Stimulated activated CD4-positive, alpha-beta T cell treated with anti-CD3 and anti-CD28 coated beads, Interleukin-4, amount 100 ng/mL, for 48 hours (primary cell): ENCODE measurements at places on chromosomes 11 and 22.

DNA sequence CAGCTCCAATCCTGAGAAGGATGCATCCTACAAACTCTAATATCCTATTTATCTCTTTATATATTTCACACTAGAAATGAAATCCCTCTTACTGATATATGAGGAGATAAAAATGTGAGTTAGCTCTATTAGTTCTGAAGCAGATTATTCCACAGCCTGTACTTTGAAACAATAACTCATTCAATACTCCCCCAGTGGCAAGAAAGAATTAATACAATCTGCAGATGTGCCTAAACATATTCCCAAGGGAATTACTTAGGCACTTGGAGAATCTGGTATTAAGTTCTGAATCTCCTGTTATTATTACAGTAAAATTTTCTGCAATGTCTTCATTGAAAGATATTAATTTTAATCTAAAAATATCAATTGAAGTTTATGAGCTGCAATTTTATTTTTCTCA lies 59.4 kb downstream of the DDI1 start:
- no peak for DNase-seq

GRCh38 chr11:90468923-90469322 lies 246.1 kb upstream of the CHORDC1 start:
- DNase-seq, result no peak

GRCh38 chr11:22734628-22735345 lies 68.4 kb downstream of the GAS2 start:
- no peak for DNase-seq

DNA sequence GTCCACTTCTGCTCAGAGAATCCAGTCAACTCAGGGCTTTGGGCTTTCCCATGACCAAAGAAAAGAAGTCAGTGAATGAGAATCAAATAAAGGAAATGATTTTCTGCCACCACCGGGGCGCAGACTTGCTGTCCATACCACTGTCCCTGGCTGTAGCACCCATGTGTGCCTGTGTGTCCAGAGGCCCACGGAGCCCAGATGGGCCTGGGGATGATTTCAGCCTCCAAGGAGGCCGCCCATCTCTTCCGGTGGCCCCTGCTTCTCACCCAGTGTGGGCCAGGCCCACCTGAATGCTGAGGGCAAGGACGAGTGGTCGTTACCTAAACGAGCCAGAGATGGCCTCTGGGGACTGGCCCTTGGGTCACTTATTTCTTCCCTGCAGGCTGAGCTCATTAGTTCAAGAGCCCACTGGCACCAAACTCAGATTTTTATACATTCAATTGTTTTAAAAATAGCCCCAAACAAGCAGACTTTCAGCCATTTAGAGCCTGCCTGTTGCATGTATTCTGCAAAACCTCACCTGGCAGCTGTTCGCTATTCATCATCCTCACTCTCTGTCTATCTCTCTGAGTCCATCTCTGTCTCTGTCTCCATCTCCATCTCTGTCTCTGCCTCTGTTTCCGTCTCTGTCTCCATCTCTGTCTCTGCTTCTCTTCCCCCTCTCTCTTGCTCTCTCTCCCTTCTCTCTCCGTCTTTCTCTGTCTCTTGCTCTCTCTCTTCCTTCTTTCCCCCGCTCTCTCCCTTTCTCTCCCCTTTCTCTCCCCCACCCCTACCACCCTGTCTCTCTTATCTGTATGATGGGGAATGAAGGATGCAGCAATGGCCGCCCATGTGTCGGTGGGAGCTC lies 24.2 kb downstream of the KRTAP5-5 start:
- DNase-seq, result no peak

GRCh38 chr11:9137293-9138132 lies 46.1 kb upstream of the SCUBE2 start:
- peak; percentile 63 for DNase-seq

- no peak for DNase-seq
Measured at GRCh38 chr11:92332986-92333385, 108.4 kb downstream of the FAT3 start.

- no peak for DNase-seq
Measured at GRCh38 chr22:42376711-42377554, 55.3 kb downstream of the NFAM1 start.

- DNase-seq, result no peak
Measured at GRCh38 chr11:59614277-59615119, 1.1 kb downstream of the OSBP start.

DNA sequence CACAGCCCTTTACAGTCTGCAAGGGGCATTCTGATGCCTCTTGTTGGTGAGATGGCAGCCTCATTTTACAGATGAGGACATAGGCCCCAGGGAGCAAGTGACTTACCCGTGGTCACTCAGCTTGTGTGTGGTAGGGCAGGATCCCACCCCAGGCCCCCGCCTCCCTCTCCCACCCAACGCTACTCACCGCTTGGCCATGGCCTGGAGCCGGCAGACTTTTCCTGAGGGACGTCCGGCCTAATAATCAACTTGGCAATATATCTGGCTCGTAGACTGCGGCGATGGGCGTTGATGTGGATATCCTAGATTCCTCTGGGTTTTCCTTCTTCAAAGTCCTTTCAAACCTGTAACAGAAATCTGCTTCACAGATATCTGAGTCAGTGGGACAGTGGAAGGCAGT lies 57.1 kb downstream of the ARHGAP8 start:
- no peak for DNase-seq

GRCh38 chr11:119320776-119321524 lies 4.0 kb upstream of the MCAM start:
- peak; percentile 54 for DNase-seq

DNA sequence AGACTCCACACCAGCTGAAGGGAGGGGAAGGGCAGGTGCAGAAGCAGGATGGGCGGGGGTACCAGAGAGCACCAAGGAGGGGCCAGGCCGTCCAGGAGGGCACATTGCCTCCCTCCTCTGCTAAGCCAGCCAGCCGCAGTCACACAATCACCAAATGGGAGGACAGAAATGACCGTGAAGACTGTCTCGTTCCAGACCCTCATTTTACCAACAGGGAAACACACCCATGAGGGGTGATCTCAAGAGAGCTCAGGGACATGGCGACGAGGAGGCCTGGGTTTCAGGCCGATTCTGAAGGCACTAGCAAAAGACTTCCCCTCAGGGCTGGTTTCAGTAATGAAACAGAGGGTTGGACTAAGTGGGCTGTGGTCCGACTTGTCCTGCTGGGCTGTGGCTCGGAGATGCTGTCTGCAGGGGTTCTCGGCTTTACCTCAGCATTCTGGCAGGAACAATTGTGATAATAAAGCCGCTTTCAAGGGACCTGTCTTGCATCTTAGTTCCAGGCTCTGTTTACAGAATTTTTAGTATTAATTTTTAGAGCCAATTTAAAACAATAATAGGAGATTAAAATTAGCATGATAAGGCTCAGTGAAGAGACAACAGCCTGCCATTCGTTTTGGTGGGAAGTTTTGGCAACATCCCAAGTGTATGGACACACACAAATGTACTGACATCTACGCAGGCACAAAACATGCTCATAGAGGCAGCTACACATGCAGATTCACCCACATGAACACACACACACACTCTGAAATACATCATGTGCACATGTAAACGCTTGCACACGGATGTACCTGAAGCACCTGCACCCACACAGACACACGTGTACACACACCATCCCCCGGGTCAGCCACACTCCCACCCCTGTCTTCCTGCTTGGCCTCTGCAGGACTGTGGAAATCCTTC lies 2.0 kb upstream of the B3GAT1 start:
- DNase-seq, result no peak

DNA sequence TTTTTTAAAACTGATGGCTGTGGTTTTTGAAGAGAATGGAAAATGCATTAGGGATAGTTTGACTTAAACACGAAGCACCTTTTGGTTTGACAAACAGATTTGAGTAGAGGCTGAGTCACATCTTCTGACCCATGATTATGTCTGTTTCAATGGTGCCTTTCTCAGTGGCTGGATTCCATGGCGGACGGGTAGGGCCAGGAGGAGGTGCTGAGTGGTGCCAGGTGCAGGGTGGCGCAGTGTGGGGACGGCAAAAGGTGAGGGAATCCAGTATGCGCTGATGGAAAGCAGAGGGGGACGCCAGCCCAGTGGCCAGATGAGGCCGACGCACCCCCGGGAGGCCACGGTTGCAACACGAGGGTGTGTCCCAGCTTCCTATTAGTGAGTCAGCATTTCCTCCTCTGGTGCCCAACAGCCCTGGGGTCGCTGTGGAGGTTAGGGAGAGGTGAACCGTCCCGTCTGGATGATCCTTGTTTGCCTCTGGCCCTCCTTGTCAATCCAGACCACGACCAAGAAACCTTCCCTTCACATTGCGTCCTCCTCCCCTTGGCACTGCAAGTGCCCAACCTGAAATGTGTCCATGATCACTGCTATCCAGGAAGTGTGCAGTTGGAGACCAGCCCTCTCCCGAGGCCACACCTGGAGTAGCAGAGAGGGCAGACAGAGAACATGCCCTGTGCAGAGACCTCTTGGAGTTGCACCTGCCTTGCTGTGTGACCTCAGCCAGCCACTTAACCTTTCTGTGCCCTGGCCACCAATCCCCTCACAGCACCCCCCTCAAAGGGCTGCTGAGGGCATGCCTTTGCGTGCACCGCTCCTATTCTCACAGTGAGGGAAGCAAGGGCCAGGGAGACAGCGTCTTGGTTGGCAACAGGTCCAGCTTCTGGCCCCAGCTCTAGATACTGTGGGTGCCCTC lies 32.5 kb upstream of the ATXN10 start:
- DNase-seq, result no peak

DNA sequence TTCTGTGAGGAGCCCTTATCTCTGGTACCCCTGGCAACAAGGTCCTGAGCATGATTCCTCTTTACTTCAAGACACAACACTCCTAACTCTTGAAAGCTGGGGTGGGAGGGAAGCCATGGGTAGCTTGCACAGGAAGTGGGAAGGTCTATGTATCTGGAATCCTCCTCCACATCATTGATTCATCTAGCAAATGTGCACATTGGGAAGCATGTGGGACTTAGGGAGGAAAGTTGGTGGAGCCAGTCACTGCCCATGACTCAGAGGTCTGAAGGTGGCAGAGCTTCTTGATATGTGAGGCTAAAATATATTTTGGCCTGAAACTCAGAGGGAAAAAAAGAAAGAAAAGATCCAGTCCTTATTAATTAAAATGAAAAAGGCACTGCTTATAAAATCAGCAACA lies 1000.9 kb downstream of the DLG2 start:
- DNase-seq, result no peak

- no peak for DNase-seq
Measured at GRCh38 chr11:77053217-77054015, 13.4 kb upstream of the CAPN5 start.

- no peak for DNase-seq
Measured at GRCh38 chr11:99814021-99814420, 793.3 kb downstream of the CNTN5 start.

DNA sequence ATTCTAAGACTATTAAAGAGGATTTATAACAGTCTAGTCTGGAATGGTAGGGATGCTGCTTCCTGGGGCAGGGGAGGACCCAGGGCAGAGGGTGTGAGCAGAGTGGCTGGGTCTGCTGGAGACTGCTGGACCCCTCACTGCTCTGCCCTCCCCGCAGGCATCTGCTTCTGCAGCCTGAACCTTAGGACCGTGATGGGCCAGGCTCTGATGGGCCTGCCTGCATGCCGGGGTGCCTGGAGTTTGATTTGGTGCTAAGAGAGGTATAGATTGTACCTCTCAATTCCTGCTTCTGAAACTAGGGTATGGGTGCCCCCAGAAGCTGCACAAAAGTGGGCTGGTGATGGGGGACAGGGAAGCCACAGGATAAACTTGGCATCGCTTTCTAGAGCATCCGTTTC lies 54.9 kb downstream of the CD82 start:
- no peak for DNase-seq

- DNase-seq, result no peak
Measured at GRCh38 chr11:83054904-83055380, 16.8 kb downstream of the RAB30 start.

DNA sequence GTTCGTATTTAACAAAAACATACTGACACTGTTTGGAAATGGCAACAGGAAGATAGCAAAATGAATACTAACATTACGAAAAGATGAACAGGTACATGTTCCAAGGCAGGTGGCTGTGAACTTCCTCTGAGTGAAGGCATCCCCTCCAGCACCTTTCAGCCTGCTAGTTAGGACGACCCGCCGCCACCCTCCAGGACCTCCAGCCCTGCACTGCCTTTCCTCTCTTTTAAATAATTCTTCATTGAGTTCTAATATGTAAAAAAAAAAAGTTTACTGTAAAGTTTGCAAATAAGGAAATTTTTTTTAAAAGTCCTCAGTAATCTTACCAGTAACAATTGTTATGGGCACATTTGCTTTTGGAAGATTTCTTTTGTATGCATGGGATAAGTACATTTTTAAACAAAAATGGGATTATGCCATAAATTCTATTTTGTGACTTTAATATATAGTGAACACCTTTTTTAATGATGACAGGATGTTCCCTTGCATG lies 6.0 kb downstream of the NEAT1 start:
- no peak for DNase-seq

- no peak for DNase-seq
Measured at GRCh38 chr11:128653801-128654231, 40.1 kb upstream of the FLI1 start.

DNA sequence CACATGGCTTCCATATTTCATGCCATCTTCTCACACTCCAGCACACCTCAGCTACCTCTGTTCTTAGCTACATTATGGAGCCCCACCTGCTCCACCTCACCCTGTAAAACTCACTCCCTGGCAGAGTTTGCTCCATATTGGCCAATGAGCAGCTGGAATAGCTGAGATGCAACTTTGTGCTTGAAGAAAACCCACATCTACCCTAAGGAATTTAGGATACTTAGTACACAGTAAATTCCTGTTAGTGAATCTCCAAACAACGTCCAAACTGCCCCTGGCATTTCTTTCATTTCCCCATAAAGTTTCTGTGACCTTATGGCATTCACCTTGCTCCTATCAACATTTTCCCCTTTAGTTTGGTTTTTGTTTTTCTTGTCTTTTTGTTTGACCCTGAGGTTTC lies 2.2 kb upstream of the VWCE start:
- DNase-seq, result no peak

DNA sequence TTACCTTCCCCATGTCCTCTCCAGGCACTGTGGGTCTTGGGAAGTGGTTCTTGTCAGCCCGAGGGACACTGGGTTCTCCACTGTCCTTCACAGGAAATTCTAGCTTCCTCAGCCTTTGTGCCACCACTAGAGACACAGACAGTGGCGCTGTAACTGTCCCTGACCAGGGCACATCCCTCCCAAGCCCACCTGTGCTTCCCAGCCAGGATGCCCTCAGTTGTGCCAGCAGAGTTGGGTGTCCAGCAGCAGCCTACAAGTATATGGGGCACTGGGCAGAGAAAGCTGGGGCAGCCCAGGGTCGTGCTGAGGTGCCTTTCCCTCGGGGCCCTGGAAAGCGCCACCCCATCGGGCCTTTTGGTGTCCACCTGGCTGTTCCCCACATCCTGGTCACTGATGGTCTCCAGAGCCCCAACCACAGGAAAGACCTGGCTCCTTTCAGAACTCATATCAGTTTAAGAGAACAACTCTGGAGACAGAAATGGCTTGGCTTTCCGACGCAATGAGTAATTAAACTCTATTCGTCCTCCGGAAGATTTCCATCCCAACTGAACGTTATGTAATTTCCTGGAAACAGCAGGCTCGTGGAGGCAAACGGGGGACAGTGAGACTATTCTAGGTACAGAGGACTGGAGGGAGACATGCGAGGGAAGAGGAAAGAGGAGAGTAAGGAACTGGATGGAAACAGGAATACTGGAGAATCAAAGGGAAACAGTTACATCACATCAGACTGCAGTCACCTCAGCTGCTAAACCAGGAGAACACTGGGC lies 28.6 kb downstream of the PPP2R1B start:
- DNase-seq, result no peak
